Mesothelial cell of epicardium (in vitro differentiated cells): ENCODE measurements at places on chromosomes 4 and X. TPM values are rescaled to one million over a fixed set of nuclear protein-coding genes. Genes with fewer than 3 reads are reported as not detected.
A peak's percentile ranks its signal among the peaks of the same experiment; 100 is the strongest.

The MAGEA2B gene
- total RNA-seq, result not detected in 3 replicates

DNA sequence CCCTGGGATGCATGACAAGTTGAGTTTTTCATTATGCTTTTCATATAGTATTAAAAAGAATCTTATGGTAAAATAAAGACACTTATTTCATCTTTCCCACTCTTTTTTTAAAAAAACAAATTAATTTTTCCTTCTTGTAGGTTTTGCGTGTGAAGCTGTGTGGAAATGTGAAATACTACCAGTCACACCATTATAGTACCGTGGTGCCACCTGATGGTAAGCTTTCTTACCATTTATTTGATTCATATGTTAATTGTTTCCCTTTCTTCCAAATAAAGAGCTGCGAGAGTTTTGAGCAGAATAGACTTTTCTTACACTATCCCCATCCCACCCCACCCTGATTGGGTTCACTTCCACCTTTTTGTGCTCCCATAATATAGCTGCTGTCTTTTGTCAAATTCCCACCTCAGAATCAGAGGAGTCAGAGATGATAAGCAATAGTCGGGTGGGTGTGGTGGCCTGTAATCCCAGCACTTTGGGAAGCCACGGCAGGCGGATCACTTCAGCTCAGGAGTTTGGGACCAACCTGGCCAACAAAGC lies 44.3 kb downstream of the CASP6 start:
- no peaks in the 10 kb centered on the region for H3K36me3 ChIP-seq
- no peak overlapping the region for H3K4me3 ChIP-seq
- no peaks in the 10 kb centered on the region for H3K27me3 ChIP-seq

- no peaks in the 10 kb centered on the region for H3K36me3 ChIP-seq
- no peak for DNase-seq
- H3K27me3 ChIP-seq, result peaks cover 6% of the 10 kb centered on the region
- no peak overlapping the region for H3K27ac ChIP-seq
Observed at GRCh38 chrX:9207142-9207541, 173.2 kb upstream of the FAM9B start.

DNA sequence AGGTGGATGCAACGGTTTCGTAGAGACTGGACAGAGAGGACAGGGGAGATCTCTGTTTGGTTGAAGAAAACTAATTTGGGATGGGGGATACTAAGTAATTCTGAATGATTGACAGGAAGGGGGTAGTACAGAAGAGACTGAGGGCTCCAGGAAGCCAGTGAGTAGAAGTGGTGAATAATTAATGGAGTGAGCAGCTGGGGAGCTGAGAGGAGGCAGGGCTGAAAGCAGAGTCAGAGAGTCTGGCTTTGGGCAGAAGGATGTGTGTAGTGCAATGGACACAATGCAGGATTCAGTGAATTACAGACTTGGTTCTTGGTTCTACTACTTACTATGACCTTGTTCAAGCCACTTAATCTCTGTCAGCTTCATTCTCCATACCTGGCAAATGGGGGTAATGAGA lies 161.7 kb downstream of the RBMX2 start:
- peaks cover 11% of the 10 kb centered on the region for H3K27me3 ChIP-seq
- no peaks in the 10 kb centered on the region for H3K4me1 ChIP-seq
- H3K36me3 ChIP-seq, result no peaks in the 10 kb centered on the region
- no peak for DNase-seq
- no peak overlapping the region for H3K4me3 ChIP-seq

DNA sequence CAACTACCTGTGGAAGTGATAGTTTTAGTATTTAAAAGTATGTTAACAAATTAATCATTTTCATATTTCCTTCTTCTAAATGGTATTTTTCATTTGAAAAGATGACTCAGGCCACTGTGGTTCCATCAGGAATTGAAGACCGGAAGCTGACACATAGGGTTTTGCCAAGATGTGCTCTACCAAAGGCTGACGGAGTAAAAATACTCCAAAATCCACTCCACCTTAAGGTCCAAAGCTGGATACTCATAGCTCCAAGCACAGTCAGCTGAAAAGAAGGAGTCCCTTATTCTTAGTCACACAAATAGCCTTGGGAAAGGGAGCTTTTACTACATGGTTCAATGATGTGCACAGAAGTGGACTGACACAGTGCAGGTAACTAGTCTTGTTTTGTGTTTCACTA lies 472.0 kb downstream of the ARAP2 start:
- H3K4me3 ChIP-seq, result no peak overlapping the region
- H3K4me1 ChIP-seq, result peaks cover 21% of the 10 kb centered on the region
- DNase-seq, result no peak
- H3K27ac ChIP-seq, result no peak overlapping the region

DNA sequence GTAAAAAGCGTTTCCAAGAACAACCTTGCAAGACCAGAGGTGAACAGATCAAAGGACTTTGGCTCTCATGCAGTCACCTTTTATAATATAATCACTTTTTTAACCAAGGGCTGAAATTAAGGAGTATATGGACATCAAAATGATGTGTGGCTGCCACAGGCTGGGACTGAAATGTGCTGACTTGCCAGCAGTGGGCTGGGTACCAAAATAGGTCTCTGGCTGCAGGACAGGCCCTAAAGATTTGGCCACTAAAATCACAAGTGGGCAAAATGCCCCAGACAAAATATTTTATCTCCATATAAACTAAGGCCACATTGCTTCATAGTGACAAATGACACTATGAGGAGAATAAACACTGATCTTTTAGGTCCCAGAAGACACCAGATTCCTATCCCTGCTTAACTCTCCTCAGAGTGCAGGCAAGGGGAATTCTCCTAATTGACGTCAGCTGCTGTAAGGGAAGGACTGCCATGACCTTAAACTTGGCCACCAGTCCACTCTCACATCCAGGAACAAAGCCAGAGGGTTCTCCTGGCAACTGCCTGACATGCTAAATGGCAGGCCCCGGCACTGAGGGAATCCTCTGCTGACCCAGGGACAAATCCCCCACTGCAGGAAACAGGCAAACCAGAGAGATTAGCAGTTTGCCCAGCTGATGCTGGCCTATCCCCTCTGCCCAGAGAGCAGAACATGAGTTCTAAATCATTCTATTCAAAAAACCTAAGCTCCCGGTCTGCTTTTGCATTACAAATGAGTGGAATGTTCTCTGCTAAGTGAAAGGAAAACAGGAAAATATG lies 155.8 kb downstream of the PPP3CA start:
- H3K36me3 ChIP-seq, result peaks cover 5% of the 10 kb centered on the region
- H3K4me3 ChIP-seq, result no peak overlapping the region
- no peaks in the 10 kb centered on the region for H3K27me3 ChIP-seq
- peak overlapping the region; percentile 47 for H3K27ac ChIP-seq
- peaks cover 9% of the 10 kb centered on the region for H3K4me1 ChIP-seq

- no peak overlapping the region for H3K4me3 ChIP-seq
- H3K36me3 ChIP-seq, result no peaks in the 10 kb centered on the region
- H3K27ac ChIP-seq, result no peak overlapping the region
- no peak for DNase-seq
- H3K4me1 ChIP-seq, result no peaks in the 10 kb centered on the region
- no peaks in the 10 kb centered on the region for H3K27me3 ChIP-seq
Observed at GRCh38 chrX:38232079-38232686, 11.5 kb upstream of the SRPX start.

The RAB9A gene
- 18.6 to 21.0 TPM (median 20.6 TPM) in 3 replicates for total RNA-seq

- no peaks in the 10 kb centered on the region for H3K27me3 ChIP-seq
- H3K36me3 ChIP-seq, result no peaks in the 10 kb centered on the region
- H3K4me1 ChIP-seq, result no peaks in the 10 kb centered on the region
- DNase-seq, result no peak
- H3K4me3 ChIP-seq, result no peak overlapping the region
- H3K27ac ChIP-seq, result no peak overlapping the region
Observed at GRCh38 chr4:148618856-148619255, 176.6 kb upstream of the NR3C2 start.

The ERVMER34-1 gene
- total RNA-seq, result 3.6 to 3.7 TPM (median 3.6 TPM) in 3 replicates

DNA sequence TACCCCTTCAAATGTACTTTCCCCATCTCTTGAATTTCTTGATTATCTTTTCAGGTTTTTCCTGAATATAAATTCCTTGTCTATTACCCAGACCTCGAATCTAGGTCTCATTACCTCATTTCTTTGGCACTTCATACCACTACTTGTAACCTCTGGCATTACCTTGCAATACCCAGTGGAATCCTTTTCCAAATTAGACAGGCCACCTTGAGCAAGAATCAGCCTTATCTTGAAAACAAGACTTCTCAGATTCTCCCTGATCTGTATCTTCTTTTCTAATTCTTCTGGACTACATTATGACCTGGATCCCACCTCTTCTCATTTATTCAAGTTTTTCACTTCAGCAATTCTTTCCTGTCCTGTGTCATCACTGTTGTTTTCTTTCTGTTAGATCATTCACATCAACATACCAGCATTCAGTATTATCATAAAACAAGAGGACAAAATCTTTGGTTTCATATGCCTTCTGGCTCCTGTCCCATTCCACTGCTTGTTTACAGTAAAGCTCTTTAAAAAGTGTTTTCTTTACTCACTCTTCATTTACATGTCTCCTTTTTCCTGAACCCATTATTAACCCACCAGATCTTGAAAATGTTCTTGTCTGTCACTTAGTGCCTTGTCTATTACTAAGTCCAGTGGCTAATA lies 275.6 kb upstream of the HS3ST1 start:
- H3K27me3 ChIP-seq, result no peaks in the 10 kb centered on the region
- H3K27ac ChIP-seq, result no peak overlapping the region
- no peak overlapping the region for H3K4me3 ChIP-seq
- no peak for DNase-seq
- H3K4me1 ChIP-seq, result no peaks in the 10 kb centered on the region

GRCh38 chr4:136680271-136680670 lies 852.0 kb downstream of the PCDH18 start:
- no peak for DNase-seq
- H3K4me3 ChIP-seq, result no peak overlapping the region
- H3K27ac ChIP-seq, result no peak overlapping the region

The CSAG3 gene
- not detected in 3 replicates for total RNA-seq

GRCh38 chr4:169565606-169566005 lies 46.8 kb downstream of the NEK1 start:
- peaks cover 7% of the 10 kb centered on the region for H3K36me3 ChIP-seq
- H3K4me3 ChIP-seq, result no peak overlapping the region
- no peak for DNase-seq
- H3K27me3 ChIP-seq, result no peaks in the 10 kb centered on the region

DNA sequence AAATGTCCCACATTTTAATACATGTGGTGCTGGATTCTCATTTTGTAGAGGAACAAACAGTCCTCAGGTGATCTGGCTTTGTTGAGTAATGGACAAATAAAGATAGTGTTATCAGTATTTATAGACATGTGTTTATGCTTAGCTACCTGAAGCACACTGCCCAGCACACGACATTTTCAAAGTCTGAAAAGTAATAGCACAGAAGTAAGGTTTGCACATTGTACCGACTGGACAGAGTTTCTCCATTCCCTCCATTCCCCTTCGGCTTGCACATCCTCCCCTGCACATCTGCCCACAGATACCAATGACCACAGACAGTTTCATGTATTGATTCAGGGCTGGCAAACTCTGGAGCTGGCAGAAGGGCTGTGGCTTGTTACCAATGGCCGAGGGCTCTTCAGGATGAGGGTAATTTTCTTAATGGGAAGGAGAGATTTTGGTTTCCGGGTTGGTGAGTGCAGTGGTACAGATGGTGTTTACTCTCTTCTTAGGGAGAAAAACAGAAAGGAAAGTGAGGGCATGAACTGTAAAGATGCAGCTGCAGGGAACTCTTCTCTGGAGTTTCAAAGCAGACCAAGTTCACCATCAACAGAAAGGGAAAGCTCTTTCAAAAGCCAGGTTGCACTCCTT lies 2.3 kb downstream of the GRPR start:
- H3K27ac ChIP-seq, result no peak overlapping the region
- H3K4me1 ChIP-seq, result peaks cover 40% of the 10 kb centered on the region
- no peaks in the 10 kb centered on the region for H3K36me3 ChIP-seq
- H3K27me3 ChIP-seq, result no peaks in the 10 kb centered on the region
- peak overlapping the region; percentile 5 for H3K4me3 ChIP-seq
- no peak for DNase-seq

The PGK1 gene
- total RNA-seq, result 243 to 269 TPM (median 259 TPM) in 3 replicates

The NAP1L3 gene
- total RNA-seq, result 25.0 to 26.0 TPM (median 25.4 TPM) in 3 replicates

DNA sequence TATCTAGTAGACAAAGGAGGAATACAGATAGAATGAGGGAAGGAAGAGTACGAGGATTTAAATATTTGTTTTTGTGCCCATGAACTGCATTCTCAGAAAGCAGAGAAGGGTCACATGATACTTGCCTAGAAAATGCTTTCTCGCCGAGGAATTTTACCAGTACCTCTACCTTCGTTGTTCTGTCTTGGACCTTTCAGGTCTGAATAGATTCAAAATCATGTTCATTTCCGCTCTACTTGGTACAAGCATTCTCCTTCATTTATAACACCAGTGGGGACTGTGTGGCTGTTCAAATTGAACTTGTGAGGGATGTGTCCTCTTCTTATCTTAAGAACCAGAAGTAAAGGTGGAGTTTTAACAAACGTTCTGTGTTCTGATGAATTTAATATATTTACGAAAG lies 1.9 kb downstream of the USP38 start:
- peaks cover 60% of the 10 kb centered on the region for H3K4me1 ChIP-seq
- H3K27ac ChIP-seq, result peak overlapping the region; percentile 98
- no peak for DNase-seq
- H3K27me3 ChIP-seq, result no peaks in the 10 kb centered on the region
- H3K4me3 ChIP-seq, result peak overlapping the region; percentile 91
- H3K36me3 ChIP-seq, result no peaks in the 10 kb centered on the region

The FAT1 gene
- total RNA-seq, result 211 to 224 TPM (median 224 TPM) in 3 replicates

The DGKK gene
- 0.04 to 0.07 TPM (median 0.05 TPM) in 3 replicates for total RNA-seq

DNA sequence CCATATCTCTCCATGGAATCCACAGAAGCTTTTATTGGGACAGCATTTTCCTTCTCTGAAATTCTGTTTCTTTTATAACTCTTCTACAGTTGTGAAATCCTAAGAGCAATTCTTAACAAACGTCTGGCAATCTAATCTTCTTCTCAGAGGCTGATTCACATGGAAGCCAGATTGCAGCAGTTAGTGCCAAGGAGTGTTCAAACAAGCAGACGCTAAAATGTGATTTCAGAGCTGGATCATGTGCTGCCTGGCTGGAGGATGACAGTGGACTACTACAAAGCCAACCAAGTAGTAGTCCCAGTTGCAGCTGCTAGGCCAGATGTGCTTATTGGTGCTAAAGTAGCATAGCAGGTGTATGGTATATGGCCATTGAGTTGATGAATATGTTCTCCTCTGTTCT lies 27.7 kb upstream of the GLRB start:
- no peak overlapping the region for H3K4me3 ChIP-seq
- no peak for DNase-seq
- H3K27ac ChIP-seq, result no peak overlapping the region
- H3K4me1 ChIP-seq, result peaks cover 2% of the 10 kb centered on the region
- H3K27me3 ChIP-seq, result no peaks in the 10 kb centered on the region
- no peaks in the 10 kb centered on the region for H3K36me3 ChIP-seq

The OTC gene
- total RNA-seq, result not detected in 3 replicates

The NUDT11 gene
- total RNA-seq, result 16.2 to 18.1 TPM (median 17.1 TPM) in 3 replicates

The FAM241A gene
- total RNA-seq, result 0.20 to 0.35 TPM (median 0.27 TPM) in 3 replicates

- H3K4me3 ChIP-seq, result no peak overlapping the region
- no peak for DNase-seq
- no peak overlapping the region for H3K27ac ChIP-seq
- H3K27me3 ChIP-seq, result no peaks in the 10 kb centered on the region
Observed at GRCh38 chr4:66246643-66247042, 576.4 kb upstream of the EPHA5 start.
